ENCODE measurements at places on chromosomes 2 and 18.

- DNase-seq: no peak
Measured at GRCh38 chr18:30491815-30492551, 550.6 kb downstream of the DSC3 start.

GRCh38 chr2:232479341-232480200 lies 8.1 kb downstream of the ECEL1 start:
- no peak for DNase-seq

GRCh38 chr2:181441670-181442069 lies 15.5 kb upstream of the ITGA4 start:
- no peak for DNase-seq

GRCh38 chr2:206558492-206558891 lies 83.8 kb upstream of the FAM237A start:
- no peak for DNase-seq

DNA sequence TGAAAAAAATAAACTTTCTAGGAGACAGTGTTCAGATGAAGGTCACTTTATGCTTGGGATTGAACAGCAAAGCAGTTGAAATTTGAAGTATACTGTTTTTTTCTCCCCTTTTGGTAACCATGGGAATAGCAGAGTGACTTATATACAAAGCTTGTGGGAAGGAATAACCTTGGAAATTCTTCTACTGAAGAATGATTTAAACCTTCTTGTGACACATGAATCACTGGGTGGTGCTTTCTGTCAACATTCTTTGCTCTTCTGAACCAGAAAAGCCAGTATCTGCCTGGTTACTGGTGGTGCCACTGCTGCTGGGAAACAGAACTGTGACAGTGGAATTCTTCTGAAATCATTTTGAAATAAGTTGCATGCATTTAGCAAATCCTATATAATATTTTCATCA lies 39.4 kb upstream of the RND3 start:
- no peak for DNase-seq

DNA sequence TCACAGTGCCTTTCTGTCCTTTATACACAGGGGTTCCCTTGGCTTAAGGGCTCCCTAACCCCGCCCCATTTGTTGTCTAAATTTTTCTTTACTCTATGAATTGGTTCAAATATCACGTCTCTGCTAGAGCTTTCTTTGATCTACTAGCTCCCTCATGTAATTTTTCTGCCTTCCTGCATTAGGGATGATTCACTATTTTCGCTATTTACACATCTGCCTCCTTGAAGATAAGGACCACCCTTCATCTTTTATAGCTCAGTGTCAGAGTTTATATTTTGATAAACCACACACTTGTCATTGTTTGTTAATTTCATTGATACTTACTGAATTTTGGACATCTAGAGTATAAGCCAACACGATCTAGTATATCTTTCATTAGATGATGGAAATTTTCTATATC lies 169.2 kb downstream of the LPIN1 start:
- DNase-seq: no peak

DNA sequence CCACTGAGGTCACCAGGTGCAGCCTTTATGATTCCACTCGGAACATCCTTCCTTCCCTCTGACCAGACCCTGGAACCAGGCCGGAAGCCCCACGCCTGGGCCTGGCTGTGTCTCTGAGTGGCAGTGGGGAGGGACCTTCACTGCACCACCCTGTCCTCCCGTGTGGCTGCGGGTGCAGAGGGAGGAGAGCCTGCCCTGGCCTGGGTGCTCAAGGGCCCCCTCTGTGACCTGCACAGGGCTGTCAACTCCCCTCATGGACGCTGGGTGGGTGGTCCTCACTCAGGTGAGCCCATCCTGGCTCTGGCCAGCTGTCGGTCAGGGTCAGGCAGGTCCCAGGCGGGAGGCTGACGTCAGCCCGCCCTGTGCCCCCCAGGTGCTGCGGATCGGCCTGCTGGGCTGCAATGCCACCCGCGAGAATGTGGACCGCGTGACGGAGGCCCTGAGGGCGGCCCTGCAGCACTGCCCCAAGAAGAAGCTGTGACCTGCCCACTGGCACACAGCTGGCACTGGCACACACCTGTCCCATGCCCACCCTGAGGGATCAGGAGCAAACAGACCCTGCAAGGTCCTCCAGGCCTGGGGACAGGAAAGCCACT lies 9.8 kb downstream of the AGXT start:
- DNase-seq: no peak

DNA sequence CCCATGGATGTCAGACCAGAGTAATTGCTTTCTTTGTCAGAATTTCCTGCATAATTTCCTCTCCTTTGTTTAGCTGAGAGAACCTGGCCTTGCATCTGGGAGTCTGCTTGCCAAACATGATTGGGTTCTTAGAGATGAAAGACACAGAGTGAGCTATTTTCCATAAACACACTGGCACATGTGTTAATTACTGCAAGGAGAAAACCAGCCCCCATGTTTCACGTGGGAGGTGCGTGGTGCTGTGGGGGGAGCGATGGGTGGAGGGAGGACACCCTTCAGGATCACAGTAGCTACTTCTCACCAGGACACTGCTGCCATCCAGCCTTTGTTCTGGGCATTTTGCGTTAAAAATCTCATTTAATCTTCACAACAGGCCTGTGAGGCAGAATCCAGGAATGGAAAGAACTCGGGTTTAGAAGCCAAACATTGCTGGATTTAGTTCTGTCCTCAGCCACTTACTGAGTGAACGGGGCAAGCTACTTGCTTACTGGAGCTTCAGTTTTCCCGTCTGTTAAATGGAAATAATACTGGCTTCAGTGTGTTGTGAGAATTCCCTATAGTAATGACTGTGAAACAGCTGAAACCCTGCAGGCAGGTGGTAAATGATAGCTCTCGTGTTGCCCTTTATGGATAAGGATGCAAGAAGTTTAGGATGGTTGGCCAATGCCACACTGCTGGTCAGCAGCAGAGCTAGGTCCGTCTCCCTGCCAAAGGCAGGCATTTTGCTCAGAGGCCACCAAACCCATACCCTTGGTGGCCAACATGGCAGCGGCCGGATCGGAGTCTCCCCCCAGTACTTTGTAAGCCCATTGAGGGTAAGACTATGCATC lies 100.1 kb upstream of the ASAP2 start:
- DNase-seq: no peak

Data from CD4-positive, alpha-beta T cell treated with Interleukin-1 beta for 1 hour (primary cell).